ENCODE measurements at places on chromosomes 2 and 18. TPM values are rescaled to one million over a fixed set of nuclear protein-coding genes. Genes with fewer than 3 reads are reported as not detected.

Gene LIMS3
- total RNA-seq = 28.2 TPM

Gene ABCB11
- 0.18 TPM for total RNA-seq

Gene ELOA2
- not detected for total RNA-seq

Gene TRAPPC12
- total RNA-seq = 43.8 TPM

Gene PUS10
- total RNA-seq = 7.5 TPM

Gene IL1B
- not detected for total RNA-seq

Gene FOXD4L1
- total RNA-seq = not detected

Gene SMAD2
- 118 TPM for total RNA-seq

Gene VSNL1
- total RNA-seq = not detected

Gene UBE2F
- total RNA-seq = 42.2 TPM

Gene CNDP1
- not detected for total RNA-seq

Gene CPLX4
- total RNA-seq = not detected

Gene HNRNPLL
- total RNA-seq = 36.9 TPM

Gene TPO
- not detected for total RNA-seq

Gene SFT2D3
- total RNA-seq = 2.9 TPM

Gene SP9
- total RNA-seq = not detected

Gene UGT1A4
- not detected for total RNA-seq

Gene TSPYL6
- total RNA-seq = not detected

Gene TRIM43
- not detected for total RNA-seq

Gene OTOS
- total RNA-seq = not detected

Gene GDF7
- 1.5 TPM for total RNA-seq

Gene CCDC85A
- total RNA-seq = 11.2 TPM

Gene DCDC2C
- not detected for total RNA-seq

Gene LCT
- total RNA-seq = not detected

Gene ITGB6
- total RNA-seq = not detected

Gene M1AP
- total RNA-seq = not detected

Gene SERPINB10
- 0.09 TPM for total RNA-seq

Gene ATP6V1B1
- not detected for total RNA-seq

Gene DYNAP
- total RNA-seq = not detected

Gene STK25
- 347 TPM for total RNA-seq

Gene CABYR
- 1.6 TPM for total RNA-seq

Gene REV1
- 40.8 TPM for total RNA-seq

Gene MEP1B
- 0.19 TPM for total RNA-seq

Gene TP53I3
- total RNA-seq = 49.7 TPM

Gene DNAJC5G
- not detected for total RNA-seq

Gene FABP1
- not detected for total RNA-seq

Gene COL5A2
- 325 TPM for total RNA-seq

Gene TCF23
- total RNA-seq = not detected

Gene CREG2
- total RNA-seq = 0.72 TPM

Gene SPATA3
- not detected for total RNA-seq

Gene KIF5C
- 0.09 TPM for total RNA-seq

Gene IL37
- total RNA-seq = not detected

Gene DOCK10
- total RNA-seq = 17.6 TPM

Gene IMMT
- total RNA-seq = 63.2 TPM

Gene SLC9A4
- total RNA-seq = not detected

Gene EN1
- total RNA-seq = not detected

Gene NCKAP1
- 117 TPM for total RNA-seq

Gene ERMN
- total RNA-seq = not detected
